Body of pancreas (tissue), 4 donors: ENCODE measurements at places on chromosomes 1 and 21. TPM values are rescaled to one million over a fixed set of nuclear protein-coding genes. Genes with fewer than 3 reads are reported as not detected.
A peak's percentile ranks its signal among the peaks of the same experiment; 100 is the strongest.

DNA sequence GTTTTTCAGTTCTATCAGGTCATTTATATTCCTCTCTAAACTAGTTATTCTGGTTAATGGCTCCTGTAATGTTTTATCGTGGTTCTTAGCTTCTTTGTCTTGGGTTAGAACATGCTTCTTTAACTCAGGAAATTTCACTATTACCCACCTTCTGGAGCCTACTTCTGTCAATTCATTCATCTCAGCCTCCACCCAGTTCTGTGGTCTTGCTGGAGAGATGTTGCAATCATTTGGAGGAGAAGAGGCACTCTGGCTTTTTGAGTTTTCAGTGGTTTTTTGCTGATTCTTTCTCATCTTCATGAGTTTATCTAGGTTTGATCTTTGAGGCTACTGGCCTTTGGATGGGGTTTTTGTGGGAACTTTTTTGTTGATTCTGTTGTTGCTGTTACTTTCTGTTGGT lies 213.0 kb downstream of the BRINP2 start:
- no peak for DNase-seq

- DNase-seq, result no peak
These were observed 116.3 kb upstream of the COL6A1 start for GRCh38 chr21:45865106-45865835.

OPTC gene
- total RNA-seq, result not detected

GRCh38 chr1:100146958-100147357 lies 14.0 kb downstream of the TRMT13 start:
- DNase-seq, result no peak

DCST1 gene
- not detected for total RNA-seq

- DNase-seq, result no peak
These were observed 24.8 kb downstream of the PHTF1 start for GRCh38 chr1:113734357-113735055.

DNA sequence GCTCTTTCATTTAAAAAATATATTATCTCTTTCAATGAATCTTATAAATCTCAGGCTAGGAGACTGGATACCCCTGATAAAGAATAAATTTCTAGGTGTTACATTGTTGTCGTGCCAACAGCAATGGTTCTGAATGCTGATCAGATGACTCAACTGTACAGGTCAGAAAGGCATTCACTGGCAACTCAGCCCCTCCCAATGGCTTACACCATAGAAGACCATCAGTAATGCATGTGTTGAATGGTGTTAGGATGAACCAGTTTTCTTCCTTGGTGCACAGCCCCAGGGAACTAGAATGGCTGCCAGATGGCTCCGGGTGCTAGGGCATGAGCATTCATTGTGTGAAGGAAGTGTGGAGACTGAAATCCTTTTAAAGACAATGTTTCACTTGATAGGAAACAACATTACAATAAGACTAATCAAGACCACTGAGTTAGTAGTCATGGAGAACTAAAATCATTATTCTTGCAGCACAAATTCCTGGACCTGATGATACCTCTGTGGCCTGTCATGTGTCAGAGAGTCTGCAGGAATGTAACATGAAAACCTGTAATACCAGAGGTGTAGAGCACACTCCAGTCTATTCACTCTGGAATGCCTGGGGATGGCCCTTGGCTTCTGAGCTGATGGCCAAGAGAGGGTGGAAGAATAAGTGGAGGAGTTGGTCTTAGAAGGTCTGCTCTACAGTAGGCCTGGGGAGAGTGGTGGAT lies 187.7 kb upstream of the LMO4 start:
- DNase-seq, result no peak

- DNase-seq, result no peak
These were observed 347.4 kb downstream of the KCNH1 start for GRCh38 chr1:210786546-210786945.

GRCh38 chr1:87278825-87279535 lies 49.7 kb upstream of the LMO4 start:
- DNase-seq, result peak; percentile 27

NCAM2 gene
- 0.26 TPM for total RNA-seq

DNA sequence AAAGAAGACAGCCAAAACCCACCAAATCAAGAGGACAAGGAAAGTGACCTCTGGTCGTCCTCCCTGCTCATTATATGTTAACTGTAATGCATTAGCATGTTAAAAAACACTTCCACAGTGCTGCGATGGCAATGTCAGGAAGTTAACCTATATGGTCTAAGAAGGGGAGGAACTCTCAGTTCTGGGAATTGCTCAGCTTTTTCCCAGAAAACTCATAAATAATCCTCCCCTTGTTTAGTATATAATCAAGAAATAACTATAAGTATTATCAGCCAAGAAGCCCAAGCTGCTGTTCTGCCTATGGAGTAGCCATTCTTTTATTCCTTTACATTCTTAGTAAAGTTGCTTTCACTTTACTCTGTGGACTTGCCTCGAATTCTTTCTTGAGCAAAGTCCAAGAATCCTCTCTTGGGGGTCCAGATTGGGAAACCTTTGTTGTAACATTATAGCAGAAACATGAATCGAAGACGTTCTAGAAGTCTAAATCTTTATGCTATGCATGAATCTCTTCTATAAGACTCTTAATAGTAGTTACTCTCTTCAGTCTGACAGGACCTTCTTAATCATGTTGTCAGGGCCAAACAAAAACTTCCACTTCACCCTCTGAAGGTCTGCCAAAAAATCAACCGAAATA lies 110.0 kb upstream of the VANGL1 start:
- no peak for DNase-seq

DNA sequence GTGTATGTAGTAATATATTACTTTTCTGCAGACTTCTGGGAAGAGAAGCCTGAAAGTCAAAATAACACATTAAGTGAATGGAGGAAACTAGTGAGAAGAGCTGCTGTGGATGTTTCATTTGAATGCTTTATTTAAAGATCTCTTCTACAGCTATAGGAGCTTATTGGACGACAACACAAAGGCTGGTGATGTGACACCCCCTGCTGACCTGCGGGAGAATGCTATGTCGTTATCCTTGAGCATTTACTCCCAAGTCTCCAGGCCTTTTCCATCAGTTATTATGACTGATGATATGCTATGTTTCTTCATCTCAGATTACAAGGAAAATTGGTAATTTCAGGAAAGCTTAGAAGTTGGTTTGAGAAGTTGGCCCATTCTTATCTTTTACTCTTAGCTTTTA lies 22.3 kb upstream of the PLA2G4A start:
- no peak for DNase-seq

GRCh38 chr1:174116042-174116441 lies 43.3 kb upstream of the RABGAP1L start:
- no peak for DNase-seq

KCND3 gene
- 15.0 TPM for total RNA-seq

DNA sequence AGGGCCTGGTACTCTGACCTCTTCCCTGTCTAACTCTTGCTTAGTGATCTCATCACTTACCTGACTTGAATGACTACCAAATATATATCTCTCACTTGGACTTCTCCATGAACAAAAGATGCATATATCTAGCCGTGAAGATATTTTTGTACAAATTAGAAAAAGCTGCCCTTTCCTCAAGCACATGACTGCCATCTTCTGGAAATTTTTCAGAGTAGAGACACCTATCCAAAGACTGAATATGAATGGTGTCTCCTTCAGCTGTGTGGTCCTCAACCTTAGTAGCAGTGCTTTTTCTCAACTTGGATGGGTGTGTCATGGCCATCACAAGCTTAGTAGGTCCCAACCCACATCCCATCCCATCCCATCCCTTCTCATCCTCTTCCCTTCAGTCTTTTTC lies 142.3 kb downstream of the DNM3 start:
- no peak for DNase-seq

PHLDA3 gene
- total RNA-seq, result 48.8 TPM
